ENCODE measurements at places on chromosomes 1 and 21.

DNA sequence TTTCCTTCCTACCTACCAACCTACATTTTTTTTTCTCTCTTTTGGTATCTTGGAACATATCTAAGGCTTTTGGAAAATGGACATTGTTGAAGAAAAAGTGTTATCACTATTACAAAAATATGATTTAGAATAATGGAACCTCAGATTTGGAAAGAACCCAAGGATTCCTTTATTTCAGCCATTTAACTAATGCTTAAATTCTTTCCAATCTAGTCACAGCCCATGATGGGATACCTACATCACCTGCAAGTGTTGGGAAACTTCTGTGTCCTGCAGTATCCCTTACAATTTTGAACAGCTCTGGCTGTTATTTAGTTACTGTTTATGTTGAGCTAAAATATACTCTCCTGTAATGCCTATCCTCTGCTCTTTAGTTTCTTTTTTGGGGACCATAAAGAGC, 22.3 kb upstream of the APOBEC4 start:
- DNase-seq, result no peak

GRCh38 chr1:3261007-3261968, 192.3 kb downstream of the PRDM16 start:
- DNase-seq, result no peak

DNA sequence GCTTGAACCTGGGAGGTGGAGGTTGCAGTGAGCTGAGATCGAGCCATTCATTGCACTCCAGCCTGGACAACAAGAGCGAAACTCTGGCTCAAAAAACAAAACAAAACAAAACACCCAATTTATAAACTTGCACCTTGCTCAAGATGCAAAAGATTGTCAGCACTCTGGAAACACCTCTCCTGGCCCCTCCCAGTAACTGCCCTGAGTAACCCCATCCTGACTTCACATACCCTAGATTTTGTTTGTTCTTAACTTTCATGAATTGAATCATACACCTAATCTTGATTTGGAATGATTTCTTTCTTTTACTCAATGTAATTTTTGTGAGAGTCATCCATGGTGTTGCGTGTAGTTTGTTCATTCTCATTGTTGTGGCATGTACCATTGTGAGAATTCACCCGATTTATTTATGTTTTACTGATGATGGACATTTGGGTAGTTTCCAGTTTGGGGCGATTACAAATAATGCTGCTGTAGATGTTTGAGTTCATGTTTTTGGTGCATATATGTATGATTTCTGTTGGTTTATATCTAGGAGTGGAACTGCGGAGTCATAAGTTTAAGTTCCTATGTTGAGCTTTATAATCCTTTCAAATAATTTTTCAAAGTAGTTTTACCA, 10.4 kb downstream of the NECAP2 start:
- no peak for DNase-seq

- no peak for DNase-seq
These were observed 217.6 kb downstream of the SDCCAG8 start for GRCh38 chr1:243473227-243474135.

GRCh38 chr1:163410073-163410999, 88.6 kb downstream of the NUF2 start:
- peak; percentile 91 for DNase-seq

DNA sequence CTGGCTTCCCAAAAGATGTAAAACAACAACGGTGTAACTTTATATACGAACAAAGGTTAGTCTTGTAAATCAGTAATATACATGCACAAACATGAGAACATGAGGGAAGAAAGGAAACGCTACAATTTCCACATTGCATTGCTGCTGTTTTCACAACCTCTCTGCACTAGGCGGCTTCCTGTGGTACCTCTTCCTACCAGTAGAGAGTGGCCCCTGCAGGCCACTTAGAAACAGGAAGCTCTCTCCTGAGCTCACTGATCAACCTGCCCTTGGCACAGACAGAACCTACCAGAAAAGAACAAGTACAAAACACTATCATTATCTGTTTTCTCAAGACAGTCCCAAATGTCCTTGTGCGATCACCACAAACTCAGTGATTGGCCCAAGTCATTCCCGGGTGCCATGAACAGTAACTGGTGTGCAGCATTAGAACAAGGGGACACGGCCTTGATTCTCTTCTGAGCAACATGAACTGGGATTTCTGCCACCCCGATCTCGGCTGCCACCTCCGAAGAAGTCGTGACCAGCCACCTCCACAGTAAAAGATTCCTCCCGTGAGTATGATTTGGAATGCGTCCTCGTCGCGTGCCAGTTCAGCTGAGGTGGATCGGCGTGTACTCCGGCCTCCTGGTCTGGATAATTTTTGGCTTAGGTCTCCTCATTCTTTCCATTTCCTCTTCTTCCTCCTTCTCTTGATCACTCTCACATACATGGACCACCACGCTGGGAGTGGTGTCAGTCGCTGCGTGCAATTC, 5.7 kb upstream of the KCNE1 start:
- peak; percentile 9 for DNase-seq

DNA sequence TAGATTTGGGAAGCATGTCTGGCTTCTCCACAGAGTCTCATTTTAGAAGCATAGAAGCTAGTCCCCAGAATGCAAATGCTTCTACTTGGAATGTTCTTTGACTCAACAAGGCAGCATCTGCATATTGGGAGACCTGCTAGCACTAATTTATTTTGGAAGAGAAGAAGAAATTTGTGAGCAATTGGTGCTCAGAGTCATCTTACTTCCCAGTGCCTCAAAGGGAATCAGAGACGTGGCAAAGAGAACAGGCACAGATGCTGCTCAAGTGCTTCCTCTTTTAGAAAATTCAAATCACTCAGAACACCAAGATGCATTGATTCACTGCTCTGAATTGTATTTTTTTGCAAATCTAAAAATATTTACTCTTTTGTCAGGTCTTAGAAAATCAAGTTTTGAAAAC, 255.7 kb downstream of the BRINP2 start:
- DNase-seq, result no peak

- DNase-seq, result no peak
These were observed 22.4 kb upstream of the RCOR3 start for GRCh38 chr1:211236633-211237320.

DNA sequence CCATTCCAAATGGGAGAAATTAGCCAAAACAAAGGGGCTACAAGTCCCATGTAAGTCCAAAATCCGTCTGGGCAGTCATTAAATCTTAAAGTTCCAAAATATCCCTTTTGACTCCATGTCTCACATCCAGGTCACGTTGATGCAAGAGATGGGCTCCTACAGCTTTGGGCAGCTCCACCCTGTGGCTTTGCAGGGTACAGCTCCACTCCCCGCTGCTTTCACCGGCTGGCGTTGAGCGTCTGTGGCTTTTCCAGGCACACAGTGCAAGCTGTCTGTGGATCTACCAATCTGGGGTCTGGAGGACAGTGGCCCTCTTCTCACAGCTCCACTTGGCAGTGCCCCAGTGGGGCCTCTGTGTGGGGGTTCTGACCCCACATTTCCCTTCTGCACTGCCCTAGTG, 130.2 kb downstream of the TPR start:
- DNase-seq, result peak; percentile 64

- DNase-seq, result no peak
These were observed 263.2 kb upstream of the RGS18 start for GRCh38 chr1:191895049-191895448.

DNA sequence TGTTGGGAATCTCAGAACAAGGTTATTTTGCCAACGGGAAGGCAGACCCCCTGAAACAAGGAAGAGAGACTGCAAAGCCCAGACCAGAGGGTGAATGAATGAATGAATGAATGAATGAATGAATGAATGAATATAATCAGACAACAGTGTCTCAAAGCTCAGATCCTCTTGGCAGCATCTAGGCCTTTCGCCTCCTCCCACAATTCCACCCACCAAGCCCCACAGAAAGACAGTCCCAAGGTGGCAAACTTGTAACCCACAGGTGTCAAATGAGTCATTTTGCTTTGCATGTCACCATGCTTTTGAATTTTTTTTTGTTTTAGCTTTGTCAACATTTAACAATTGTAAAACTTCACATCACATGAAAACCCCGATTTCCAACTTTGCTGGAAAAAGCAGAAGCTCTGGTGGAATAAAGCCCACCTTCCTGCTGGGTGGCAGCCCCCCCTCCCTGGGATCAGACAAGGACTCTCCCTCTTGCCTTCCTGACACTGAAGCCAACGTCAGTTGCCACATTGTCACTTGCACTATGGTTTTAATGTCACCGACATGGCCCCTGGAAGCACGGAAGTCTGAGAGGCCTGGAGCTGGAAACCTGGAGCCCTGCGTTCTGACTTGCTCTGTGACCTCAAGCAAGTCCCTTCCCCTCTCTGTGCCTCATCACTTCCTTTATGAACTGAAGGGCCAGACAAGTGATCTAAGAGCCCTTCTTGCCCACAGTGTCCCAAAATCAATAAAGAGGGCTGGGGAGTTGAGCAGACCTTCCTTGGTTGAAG, 134.6 kb upstream of the RUNX3 start:
- no peak for DNase-seq

- DNase-seq, result peak; percentile 42
These were observed 42.8 kb downstream of the CNN3 start for GRCh38 chr1:94884106-94884505.

- no peak for DNase-seq
These were observed 595.3 kb downstream of the PTPRU start for GRCh38 chr1:29831500-29832117.

DNA sequence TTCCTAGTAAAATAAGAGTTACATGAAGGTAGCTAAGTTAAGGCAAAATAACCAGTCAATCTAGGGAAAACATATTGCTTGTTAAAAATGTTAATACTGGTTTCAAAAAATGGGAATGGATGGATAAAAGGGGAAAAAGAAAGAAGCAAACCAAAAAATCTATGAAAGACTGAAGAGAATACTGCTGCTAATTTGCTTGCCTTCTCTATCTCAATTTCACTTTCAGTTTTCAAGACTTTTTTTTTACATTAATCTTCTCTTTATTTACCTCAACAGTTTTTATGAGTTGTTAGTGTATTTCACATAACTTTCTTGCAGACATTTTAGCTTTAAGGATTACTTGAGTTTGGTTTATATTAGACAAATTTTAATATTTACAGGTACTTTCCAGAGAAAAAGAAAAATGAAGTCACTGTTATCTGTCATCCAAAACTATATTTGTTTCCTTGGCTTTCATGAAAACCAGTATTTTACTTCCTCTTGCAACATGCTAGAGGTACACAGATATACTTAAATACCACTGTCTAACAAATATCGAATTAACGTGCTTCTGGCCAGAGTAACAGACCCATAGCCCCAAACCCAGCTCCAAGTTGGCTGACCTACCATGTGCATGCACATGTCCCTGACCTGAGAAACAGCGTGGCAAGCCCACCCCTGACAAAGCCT, 70.7 kb downstream of the COL24A1 start:
- no peak for DNase-seq
